ENCODE measurements at places on chromosomes 11 and 22.

GRCh38 chr22:21450858-21451353 is 16.3 kb upstream of the TMEM191C start:
- no peak for DNase-seq

- no peak for DNase-seq
These were observed 108.1 kb upstream of the THY1 start for GRCh38 chr11:119531056-119531455.

DNA sequence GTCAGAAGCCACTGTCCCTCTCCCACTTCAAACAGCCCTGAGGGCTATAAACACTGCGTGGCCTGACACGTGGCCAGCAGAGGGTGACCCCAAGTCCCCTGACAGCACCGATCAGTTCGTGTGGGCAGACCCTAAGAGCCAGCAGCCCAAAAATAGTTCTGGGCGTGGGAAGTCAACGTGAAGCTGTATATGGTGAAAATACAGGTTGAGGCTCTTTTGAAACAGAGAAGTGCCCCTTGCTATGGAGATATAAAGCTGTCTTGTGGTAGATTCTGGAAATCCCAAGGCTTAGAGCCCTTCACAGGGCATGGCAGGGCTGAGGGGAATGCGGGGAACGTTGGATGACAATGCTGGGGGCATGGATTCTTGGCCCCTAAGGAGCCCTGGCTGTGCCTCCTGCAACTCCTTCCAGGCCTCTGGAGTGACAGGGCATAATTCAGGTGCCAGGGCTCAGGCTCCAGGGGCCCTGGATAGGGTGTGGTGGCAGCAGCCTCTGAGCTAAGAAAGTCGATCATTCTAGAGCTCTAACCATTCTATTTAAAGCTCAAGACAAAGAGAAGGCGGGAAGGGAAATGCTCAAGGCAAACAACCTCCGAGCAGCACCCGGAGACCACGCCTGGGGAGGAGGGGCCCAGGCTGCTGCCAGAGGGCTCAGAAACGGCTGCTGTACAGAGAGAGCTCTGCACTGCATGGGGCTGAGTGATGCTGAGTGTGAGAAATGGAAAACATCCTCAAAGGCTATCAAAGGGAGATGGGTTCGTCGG is 60.4 kb upstream of the CD5 start:
- peak; percentile 70 for DNase-seq

- DNase-seq = no peak
These were observed 60.0 kb downstream of the MED15 start for GRCh38 chr22:20567371-20567847.

DNA sequence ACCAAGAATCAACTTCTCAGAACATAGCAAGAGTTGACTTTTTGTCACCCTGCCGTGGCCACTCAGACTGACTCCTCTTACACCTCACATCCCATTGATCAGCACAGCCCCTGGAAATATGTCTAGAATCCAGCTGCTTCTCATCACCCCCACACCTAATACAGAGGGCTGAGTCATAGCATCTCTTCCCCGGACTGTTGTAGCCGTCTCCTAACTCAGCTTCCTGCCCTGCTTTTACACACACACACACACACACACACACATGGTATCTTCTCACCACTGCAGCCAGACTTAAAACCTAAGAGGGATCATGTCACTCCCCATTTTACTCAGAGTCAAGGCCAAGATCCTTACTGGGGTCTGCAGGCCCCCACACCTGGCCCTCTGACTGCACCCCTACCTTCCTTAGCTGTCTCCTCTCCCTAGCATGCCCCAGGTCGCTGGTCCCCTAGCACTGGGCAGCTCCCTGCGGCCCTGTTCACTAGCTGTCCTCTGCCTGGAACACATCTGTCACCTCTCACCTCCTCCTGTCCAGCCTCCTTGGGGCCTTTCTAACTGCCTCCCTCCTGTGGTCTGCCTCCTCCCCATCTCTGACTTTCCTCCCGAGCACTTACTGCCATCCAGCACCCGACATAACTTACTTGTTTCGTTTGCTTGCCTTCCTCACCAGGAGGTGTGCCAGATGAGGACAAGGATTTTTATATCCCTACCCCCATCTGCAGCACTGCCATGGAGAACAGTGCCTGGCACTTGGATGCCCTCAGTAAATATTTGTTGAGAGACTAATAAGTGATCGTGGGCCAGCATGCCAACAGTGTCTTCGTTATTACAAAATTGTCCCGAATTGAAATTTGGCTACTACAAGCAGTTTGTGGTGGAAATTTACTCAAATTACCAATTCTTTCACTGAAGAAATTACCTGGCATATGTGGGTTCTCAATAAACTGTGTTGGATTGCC is 61.9 kb downstream of the BMAL1 start:
- no peak for DNase-seq

DNA sequence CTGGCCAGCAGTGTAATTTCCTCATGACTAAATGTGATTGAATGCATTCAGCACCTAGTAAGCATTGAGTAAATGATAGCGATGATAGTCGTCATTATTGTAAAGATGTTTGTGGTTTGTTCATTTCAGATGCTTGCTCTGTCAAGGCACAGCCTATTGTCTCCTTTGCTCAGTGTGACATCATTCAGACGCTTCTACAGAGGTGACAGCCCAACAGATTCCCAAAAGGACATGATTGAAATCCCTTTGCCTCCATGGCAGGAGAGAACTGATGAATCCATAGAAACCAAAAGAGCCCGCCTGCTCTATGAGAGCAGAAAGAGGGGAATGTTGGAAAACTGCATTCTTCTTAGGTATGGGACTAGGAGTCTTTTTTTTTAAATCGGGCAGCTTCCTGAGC is 7.6 kb downstream of the SDHAF2 start:
- DNase-seq = no peak

- DNase-seq = no peak
These were observed 17.7 kb upstream of the CDON start for GRCh38 chr11:126080161-126080941.

GRCh38 chr11:86228269-86229038 is 16.1 kb upstream of the EED start:
- no peak for DNase-seq

Measured in activated CD8-positive, alpha-beta memory T cell treated with anti-CD3 and anti-CD28 coated beads for 1 hour (primary cell).